ENCODE measurements at places on chromosomes 5 and 9.

- no peak for DNase-seq
Observed at GRCh38 chr9:88803546-88804253, 187.6 kb upstream of the S1PR3 start.

GRCh38 chr5:168796000-168796399 lies 216.8 kb upstream of the PANK3 start:
- no peak for DNase-seq

- no peak for DNase-seq
Observed at GRCh38 chr5:124663101-124663506, 83.3 kb downstream of the ZNF608 start.

DNA sequence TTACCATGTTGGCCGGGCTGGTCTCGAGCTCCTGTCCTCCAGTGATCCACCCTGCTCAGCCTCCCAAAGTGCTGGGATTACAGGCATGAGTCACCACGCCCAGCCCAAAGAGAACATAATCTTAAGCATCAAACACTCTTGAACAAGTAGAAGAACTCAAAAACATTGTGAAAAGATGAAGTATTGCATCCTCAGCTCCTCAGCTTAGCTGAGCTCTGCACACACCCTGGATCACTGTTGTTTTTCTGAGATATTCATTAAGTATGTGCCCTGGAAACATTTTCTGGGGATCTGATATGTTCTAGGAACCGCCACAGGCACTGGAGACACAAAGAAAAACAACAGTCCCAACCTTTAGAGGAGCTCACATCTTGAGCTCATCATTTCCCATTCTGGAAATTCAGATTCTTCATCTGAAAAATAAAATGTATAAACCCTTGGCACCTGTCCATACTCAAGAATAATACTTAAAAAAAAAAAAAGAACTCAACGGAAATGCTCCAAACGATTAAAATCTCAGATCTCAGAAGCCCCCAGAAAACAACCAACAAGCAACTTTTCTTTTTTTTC lies 62.2 kb upstream of the ZNF462 start:
- no peak for DNase-seq

DNA sequence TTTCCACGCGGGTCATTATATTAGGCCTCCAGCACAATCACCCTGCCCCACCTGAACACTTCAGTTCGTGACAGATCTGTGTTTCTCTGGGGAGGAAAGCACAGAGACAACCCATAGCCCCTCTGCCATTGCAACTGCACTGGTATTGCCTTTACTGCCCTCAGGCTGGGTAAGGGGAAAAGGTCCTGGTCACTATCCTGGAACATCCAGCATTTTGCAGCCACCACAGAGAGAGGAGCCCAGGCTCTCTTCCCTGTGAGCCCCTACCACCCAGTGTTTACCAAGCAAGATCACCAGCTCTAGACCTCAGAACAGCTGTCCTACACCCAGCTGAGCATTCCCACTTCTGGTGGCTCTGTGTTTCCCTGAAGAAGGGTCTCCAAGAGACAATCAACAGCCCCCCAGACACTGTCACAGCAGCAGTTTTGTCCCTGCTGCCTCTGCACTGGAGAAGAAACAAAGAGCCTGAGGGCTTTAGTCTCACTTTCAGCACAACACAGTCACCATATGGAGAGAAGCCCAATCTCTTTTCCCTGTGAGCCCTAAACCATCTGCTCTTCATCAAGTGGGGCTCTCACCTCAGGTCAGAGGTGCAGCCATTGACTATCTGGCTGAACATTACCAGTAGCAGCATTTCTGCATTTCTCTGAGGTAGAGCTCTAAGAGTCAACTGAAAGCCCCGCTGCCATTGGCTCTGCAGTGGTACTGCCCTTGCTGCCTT lies 655.2 kb upstream of the FAM174A start:
- no peak for DNase-seq

DNA sequence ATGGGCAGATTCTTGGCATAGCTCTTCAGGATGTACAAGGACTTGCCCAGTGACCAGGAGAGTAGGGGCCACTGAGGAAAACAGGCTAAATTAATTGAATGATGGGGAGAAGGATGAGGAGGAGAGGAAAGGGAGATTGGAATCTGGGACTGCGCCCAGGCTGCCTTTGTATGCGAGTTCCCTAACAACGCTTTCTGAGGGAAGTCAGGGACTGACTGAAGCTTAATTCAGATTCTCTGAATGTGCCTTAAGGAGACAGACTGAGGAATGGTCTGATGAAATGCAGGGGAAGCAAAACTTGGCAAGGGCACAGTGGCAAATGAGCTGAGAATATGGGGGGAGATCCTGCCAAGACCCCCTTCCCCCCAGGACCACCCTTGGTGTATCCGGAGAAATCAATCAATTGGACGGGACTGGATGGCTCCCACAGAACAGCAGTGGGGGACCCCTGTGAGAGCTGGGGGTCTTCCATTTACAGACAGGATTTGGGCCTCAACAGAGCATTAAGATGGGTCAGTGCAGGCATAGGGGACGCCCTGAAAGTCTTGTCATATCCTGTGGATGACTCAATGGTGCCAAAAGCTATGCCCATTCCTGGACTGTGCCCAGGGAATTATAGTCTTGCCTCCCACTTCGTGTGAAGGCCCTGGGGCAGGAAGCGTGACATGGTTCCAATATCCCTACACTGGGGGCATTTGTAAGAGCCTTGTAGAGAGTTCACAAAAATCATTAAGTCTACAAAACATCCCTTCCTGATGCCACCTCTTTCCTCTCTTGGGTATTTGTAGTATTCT lies 215.5 kb upstream of the TNC start:
- DNase-seq, result no peak

DNA sequence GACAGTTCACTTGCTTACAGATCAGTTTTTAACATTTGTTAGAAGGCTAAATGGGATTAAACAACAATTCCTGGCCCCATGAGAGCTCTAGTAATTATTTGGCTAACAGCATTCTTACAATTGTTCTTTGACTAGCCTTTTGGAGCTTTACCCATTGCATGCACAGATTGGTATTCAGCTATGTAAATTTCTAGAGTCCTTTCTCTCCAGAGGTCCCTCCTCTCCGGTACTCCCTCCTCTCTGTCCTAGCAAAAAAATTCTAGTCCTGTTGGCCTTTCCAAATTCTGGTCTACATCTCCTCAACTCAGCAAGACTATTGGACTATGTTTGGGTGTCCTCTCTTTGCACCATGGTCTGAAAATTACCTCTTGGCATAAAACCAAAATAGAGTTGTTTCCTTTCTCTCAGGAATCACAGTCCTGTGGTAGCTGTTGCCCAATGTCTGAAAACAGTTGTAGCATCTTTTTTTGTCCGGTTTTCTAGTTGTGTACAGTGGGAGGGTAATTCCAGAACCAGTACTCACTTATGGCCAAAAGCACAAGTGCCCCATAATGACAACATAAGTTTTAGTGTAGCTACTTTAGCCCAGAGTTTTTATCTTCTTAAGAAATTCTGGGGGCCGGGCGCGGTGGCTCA lies 18.1 kb downstream of the SAR1B start:
- DNase-seq, result no peak
